ENCODE measurements at places on chromosomes 3 and 15.

DNA sequence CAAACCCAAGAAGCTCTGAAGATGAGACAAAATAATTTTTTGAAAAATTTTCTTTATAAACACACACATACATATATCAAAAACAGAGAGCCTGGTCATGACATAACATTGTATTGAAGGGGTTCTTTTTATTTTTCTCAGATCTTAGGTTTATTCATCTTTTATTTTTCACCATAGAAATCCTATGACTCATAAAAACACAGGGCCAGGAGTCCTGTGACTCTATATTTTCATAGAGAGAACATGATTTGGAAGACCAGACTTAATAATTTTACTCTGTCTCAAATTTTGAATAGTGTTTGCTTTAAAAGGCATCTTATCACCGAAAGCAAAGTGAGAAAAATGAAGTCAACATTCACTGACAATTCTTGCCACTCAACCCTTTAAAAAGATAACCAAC, 57.7 kb downstream of the SUCNR1 start:
- DNase-seq, result no peak

GRCh38 chr3:45180051-45180450, 33.9 kb upstream of the CDCP1 start:
- DNase-seq, result peak; percentile 39

DNA sequence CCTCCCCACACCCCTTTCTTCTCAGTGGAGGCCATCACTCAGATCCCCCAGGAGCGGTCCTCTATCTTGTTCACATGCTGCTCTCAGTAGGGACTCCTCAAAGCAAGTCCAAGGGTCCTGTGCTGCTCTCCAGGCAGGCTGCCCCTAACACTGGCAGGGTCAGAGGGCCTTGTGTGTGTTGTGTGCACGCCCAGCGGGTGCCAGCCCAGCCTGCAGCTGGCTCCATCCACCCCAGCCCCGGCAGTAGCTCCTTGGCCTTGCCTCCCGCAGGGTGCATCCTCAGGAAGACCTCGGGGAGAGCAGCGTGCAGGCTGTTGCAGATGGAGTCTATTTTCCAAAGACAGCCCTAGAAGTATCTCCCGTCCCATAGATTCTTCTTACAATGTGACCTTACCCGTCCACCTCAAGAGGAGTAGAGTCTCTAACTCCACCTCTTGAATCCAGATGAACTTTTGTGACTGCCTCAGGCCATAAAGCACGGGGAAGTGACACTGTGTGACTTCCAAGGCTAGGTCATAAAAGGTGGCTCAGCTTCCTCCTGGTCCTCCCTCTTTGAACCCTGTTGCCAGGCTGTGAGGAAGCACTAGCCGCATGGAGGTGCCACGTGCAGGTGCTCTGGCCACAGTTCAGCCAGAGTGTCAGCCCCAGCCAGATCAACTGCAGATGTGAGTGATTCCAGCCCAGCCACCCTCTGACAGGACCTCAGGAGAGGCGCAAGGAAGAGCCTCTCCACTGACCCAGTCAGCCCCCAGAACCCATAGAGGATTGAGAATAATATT, 531.6 kb downstream of the SHQ1 start:
- DNase-seq, result no peak

GRCh38 chr3:33646406-33646805, 71.6 kb downstream of the CLASP2 start:
- DNase-seq, result no peak

- no peak for DNase-seq
Measured at GRCh38 chr15:46933332-46933731, 784.0 kb upstream of the SEMA6D start.
